ENCODE measurements at places on chromosomes 6 and 20.

- peak; percentile 24 for DNase-seq
These were observed 16.3 kb downstream of the COL21A1 start for GRCh38 chr6:56230976-56231566.

DNA sequence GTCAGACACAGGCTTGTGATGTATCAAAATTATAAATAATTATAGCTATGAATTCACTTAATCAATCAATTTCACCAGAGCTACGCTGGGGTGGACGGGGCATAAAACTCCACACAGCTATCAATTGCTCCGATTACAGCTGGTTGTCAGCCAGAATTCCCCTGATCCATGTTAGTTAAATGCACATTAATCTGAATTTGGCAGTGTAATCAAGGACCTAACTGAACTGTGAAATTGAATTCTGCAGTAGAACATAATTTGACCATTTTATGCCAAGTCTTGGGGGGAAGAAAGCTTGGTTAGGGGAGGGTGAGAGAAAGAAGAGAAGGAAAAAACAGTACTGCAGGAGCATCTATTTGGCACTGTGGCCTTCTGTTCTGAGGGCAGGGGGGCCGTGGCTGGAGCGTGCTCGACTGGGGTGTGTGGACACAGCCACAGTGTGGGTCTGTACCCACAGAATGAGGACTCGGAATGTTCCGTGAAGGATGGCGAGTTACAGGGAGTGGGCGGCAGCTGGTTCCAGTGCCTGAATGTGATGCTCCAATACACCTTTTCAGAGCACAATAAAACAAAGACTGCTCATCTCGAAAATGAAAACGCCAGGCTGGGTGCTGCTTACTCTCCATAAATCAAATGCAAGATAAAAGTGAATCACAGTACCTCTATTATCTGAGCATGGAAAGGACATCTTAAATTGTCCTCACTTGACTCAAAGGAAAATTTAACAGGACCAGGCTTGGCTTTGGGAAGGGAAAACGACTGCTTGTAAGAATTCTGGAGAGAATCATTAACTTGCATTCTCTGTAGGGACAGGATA is 59.2 kb downstream of the LAMP5 start:
- DNase-seq: no peak

DNA sequence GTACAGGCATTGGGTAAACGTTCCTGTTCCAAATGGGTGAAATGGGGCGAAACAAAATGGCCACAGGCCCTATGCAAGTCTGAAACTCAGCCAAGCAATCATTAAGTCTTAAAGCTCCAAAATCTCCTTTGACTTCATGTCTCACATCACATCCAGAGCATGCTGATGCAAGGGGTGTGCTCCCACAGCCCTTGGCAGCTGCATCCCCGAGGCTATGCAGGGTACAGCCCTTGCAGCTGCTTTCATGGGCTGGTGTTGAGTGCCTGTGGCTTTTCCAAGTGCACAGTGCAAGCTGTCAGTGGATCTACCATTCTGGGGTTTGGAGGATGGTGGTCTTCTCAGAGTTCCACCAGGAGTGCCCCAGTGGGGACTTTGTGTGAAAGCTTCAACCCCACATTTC is 270.0 kb upstream of the CDYL start:
- no peak for DNase-seq

DNA sequence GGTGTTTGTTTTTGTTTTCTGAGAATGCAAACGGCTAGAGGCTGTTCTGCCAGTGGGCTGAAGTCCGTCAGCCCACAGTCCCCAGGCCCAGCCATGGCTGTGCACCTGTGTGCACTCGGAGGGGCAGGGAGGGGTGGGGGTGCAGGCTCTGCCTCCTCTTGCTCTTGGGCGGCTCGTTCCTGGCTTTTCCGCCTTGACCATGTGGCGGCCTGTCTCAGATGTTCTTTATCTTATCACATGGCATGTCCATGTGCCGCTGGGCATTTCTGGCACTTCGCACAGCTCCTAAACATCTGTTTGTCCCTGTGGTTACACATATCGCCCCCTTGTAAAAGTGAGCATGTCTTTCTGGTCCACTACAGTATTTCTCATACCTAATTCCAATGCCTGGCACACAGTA is 137.0 kb downstream of the CDH4 start:
- no peak for DNase-seq

DNA sequence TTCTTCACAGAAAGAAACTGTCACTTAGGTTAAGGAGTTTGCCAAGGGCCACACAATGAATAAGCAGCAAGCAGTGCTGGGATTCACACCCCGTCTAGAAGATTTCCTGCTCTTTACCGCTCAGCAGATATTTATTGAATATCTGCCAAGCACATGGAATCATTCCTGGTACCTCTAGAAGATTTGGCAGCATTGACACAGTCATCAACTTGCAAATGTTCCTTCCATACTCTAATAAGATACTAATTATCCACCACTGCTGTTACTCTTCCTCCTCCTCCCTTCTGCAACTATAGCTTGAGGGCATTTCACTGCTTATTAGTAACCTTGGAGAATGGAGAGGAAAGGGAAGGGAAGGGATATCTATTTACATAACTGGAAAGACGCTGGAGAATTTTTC is 13.0 kb downstream of the MOXD1 start:
- DNase-seq: no peak
